ENCODE measurements at places on chromosomes 11 and 22.

DNA sequence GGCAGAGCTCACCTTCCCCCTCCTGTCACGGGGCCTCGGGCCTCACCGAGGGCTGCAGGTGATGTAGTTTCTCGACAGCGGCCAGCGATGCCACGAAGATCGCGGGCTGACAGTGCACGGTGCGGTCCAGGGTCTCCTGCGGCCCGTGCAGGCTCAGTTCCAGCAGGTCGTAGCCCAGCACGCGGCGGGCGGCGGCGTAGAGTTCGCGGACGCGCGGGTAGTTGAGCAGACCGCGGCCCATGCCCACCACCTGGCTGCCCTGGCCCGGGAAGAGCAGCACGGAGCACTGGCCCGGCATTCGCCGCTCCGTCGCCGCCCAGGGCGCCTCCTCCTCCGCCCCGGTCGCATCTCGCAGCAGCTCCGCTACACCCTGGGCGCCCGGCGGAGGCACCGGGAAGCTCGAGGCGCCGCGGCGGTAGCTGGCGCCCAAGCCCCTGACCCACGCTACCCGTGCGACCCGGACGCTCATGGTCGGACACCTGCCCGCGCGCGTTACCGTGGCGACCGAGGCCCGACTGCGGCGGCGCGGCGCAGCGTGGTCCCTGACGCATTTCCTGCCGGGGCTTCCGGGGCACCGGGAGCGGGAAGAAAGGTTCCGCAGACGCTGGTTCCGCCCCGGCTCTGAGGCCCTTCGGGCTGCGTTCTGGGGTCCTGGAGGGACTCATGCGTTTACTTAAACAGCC, at the start of gene MCAT:
TSS of gene MCAT (minus strand) at position 519 of the 683 bp plus-strand sequence. CDS start at position 469, 50 bp downstream.
- peak; percentile 55 for DNase-seq

DNA sequence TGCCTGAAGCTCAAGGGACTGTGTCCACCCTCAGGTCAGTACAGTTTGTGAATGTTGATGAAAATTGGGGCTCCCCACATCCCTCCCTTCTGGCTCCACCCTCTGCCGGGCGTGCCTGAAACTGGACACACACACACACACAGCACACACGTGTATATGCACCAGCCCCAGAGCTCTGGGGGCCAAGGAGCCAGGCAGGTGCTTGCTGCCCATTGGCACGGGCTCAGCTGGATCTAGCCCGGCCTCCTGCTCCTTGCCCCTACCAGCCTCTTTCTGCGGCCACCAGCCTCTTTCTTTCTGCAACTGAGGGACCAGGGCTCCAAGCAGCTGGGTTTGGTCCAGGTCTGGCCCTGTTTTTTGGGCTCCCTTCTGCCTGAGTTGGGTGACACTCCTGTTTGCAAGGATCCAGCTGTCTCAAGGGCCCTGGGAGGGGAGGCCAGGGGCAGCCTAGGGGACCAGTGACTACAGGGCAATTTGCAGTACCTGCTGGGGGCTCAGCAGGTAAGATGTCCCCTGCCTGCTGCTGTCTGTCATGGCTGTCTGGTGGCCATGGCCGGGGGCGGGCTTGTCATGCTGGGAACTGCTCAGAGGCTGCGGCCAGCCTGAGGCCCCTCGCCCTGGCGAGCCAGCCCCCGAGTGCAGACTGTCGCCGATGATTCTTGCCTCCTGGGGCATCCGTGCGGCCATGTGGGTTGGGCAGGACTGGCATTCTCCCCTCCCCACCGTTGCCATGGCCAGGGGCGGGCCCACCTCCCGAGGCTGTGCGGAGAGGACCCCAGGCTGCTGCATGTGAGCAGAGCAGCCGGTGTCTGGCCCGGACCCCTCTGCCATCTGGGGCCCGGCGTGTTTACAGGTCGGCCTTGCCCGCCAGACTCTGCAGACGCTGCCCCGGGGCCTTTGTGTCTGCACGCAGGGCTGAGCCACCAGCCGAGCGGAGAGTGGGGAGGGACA, 51.5 kb upstream of the PPARA start:
- no peak for DNase-seq

DNA sequence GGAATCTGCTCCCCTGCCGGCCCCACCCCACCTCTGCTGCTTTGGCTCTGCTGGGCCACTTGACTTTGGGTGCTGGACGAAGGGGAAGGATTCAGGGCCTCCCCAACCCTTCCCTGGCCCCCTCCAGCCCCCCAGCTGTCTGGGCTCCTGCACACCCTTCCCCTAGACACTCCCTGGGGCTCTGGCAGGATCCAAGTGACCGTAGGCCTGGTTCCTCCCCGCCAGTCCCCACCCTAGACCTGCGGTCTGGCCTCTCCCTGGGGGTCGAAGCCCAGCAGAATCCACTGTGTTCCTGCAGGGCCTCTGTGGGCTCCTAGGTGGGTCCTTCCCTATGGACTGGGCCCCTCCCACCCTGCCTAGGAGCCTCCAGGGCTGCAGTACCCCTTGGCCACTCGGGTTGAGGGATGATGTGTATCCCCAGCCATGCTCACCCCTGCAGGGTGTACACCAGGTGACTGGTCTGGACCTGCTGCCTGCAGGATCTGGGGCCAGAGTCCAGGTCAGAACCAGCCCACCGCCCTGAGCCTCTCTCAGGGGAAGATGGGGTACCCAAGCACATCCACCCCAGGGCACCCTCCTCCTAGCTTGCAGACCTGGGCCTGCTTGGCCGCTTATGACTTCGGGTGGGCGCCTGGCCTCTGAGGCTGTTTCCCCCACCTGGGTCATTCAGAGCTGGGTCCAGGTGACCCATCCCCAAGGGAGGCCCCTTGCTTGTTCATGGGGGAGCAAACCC, 5.6 kb downstream of the PIM3 start:
- no peak for DNase-seq

- no peak for DNase-seq
These were observed 12.4 kb upstream of the DAGLA start for GRCh38 chr11:61667684-61668305.

- DNase-seq: no peak
These were observed 12.3 kb downstream of the SMPD1 start for GRCh38 chr11:6402561-6402981.

GRCh38 chr11:23099256-23099655, 239.0 kb upstream of the CCDC179 start:
- DNase-seq: no peak

- DNase-seq: no peak
These were observed 43.9 kb upstream of the ACCSL start for GRCh38 chr11:44003736-44004451.

- no peak for DNase-seq
These were observed 14.1 kb downstream of the WT1 start for GRCh38 chr11:32420937-32421901.

GRCh38 chr11:10844356-10844755, 13.5 kb downstream of the ZBED5 start:
- DNase-seq: no peak

DNA sequence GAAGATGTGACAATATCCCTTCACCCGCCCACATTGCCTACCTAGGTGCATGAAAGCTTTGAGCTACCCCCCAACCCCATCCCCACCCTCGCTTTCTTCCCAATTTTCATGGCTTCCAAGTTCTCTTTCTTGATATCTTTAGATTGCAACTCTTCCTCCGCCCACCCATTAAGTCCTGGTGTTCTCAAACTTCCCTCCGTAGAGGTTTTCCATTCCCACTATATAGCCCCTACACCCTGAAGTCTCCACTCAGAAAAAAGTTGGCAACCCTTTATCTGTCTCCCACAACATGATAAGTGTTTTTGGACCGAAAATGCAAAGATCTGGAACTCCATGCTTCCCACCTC, 572 bp downstream of the ZNF70 start:
- DNase-seq: no peak

- no peak for DNase-seq
These were observed 42.4 kb downstream of the TRIM29 start for GRCh38 chr11:120095516-120095915.

- DNase-seq: no peak
These were observed 85.5 kb downstream of the DGCR2 start for GRCh38 chr22:19036523-19037273.

- no peak for DNase-seq
These were observed 23.2 kb upstream of the UBASH3B start for GRCh38 chr11:122632181-122632824.

DNA sequence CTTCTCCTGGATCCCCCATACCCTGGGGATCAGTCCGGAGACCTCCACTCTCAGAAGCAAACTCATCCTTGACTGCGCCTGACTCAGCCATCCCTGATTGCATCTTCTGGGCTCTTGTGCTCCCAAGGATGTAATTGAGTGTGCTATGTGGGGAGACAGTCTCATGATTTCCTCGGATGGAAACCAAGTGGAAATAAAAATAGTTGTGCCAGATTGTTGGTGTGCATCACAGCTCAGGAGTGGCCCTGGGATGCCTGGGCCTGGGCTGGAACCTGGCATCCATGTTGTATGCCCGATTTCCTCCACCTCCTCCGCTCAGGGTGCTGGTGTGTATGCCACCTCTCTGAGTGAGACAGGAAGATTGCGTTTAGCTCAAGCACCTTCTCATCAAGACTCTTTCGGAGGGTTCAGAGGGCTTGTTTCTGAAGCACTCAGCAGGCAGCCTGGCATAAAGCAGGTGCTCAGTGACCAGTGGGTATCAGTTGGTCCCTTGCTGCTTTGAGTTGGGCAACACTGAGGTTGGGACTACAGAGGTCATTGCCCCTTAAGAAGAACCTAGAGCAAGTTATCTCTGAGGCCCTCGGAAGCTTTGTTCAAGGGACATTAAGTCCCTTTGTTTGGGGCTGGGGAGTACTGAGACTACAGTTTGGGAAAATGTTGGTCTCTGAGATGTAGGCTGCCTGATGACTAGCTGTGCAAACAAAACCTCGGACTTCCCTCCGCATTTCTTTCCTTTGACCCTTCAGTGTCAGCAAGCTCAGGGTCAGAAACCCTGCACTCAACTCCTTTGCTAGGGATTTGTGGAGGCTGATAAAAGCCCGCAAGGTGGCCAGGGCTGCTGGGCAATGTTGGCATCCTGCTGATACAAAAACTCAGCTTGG, 24.8 kb upstream of the MICAL2 start:
- DNase-seq: no peak

GRCh38 chr11:77604281-77604680, 14.5 kb downstream of the AQP11 start:
- no peak for DNase-seq

DNA sequence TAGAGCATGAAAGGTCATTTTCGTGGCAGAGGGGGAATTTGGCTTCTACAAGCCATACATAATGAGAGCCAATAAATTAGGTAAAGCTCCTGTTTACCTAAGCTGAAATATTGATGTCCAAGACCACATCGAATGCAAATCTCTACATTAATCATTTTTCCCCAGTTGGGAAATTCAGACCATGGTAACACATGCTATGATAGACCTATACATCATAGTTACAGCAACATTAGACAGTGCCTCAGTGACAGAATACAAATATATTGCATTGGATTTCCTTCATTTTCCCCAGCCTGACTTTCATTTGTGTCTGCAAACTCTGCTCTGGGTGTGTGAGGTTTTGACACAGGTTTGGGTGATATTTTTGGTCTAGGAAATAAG, 1079.7 kb upstream of the TENM4 start:
- no peak for DNase-seq

Data from mesothelial cell of epicardium (in vitro differentiated cells).